Small intestine (tissue), 16 donors: ENCODE measurements at places on chromosomes 2 and 18. TPM values are rescaled to one million over a fixed set of nuclear protein-coding genes. Genes with fewer than 3 reads are reported as not detected.

Gene NR4A2
- 5.7 TPM for polyA plus RNA-seq

Gene RAB6C
- 0.09 TPM for polyA plus RNA-seq

Gene LOXL3
- 2.3 TPM for polyA plus RNA-seq

Gene STPG4
- polyA plus RNA-seq: 0.12 TPM

Gene LAMA1
- polyA plus RNA-seq: 4.2 TPM

Gene SLC9A4
- 0.07 TPM for polyA plus RNA-seq

Gene ANTXR1
- 0.22 TPM for polyA plus RNA-seq

Gene OTX1
- not detected for polyA plus RNA-seq

Gene CCDC150
- 14.5 TPM for polyA plus RNA-seq

Gene NEU2
- not detected for polyA plus RNA-seq

Gene CCDC148
- 0.37 TPM for polyA plus RNA-seq

Gene CDCA7
- 94.7 TPM for polyA plus RNA-seq

Gene SP9
- polyA plus RNA-seq: not detected

Gene GALNT14
- not detected for polyA plus RNA-seq

Gene CTNNA2
- not detected for polyA plus RNA-seq

Gene MROH2A
- polyA plus RNA-seq: 0.30 TPM
